B cell (primary cell): ENCODE measurements at places on chromosomes 16 and 17.

GRCh38 chr17:21177401-21177800 is 36.6 kb downstream of the TMEM11 start:
- no peak for DNase-seq

- peak; percentile 95 for DNase-seq
These were observed 7.4 kb downstream of the KDM6B start for GRCh38 chr17:7841396-7841914.

- DNase-seq, result no peak
These were observed 21.3 kb downstream of the CHD9NB start for GRCh38 chr16:53031323-53031942.

- DNase-seq, result peak; percentile 64
These were observed 4.1 kb downstream of the SYNGR2 start for GRCh38 chr17:78172249-78173051.

GRCh38 chr17:81339534-81340296 is 44.6 kb upstream of the SLC38A10 start:
- DNase-seq, result no peak

DNA sequence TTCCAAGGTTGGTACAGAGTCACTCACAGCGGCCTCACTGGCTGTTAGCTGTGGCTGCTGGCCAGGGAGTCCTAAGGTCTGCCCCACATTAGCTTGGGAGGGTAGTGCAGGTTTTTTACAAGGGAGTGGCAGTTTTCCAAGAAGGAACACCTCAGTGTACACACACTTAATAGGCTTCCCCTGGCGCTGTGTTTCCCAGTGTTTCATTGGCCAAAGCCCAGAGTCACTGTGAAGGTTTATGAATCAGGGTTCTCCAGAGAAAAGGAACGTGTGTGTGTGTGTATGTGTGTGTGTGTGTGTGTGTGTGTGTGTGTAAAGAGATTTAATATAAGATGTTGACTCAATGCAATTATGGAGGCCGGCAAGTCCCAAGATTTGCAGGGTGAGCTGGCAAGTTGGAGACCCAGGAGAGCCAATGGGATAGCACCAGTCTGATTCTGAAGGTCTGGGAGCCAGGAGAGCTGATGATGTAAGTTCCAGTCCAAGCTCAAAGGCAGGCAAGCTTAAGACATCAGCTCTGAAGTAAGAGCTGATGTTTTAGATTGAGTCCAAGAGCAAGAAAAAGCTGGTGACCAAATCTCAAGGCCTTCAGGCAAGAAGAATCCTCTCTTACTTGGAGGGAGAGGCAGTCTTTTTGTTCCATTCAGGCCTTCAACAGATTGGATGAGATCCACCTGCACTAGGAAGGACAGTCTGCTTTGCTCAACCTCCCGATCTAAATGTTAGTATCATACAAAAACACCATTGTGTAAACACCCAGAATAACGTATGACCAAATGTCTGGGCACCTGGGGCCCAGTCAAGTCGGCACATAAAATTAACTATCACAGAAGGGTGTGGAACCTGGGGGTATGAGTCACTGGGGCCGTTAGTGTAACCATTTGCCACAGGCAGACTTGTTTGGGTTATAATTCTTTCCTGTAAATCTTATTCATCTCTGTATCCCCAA is 206.8 kb downstream of the PRKCA start:
- no peak for DNase-seq

GRCh38 chr17:49996495-49997300 is 1.7 kb upstream of the DLX3 start:
- DNase-seq, result peak; percentile 77

DNA sequence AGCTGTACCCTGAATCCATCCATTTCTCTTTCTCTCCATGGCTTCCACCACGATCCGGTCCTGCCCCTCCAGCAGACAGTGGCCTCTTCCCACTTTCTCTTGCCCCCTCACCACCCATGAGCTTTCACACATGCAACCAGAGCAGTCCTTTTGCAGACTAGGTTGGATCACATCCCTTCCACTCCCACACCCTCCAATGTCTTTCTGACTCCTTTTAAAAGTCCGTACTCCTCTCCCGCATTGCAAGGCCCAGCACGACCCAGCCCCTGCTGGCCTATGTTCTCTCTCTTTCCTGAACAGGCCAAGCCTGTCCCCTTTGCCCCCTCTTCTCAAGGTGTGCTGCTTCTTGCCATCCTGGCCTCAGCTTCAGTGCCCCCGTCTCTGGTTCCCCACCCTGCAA is 22.5 kb upstream of the DNAI2 start:
- DNase-seq, result no peak

DNA sequence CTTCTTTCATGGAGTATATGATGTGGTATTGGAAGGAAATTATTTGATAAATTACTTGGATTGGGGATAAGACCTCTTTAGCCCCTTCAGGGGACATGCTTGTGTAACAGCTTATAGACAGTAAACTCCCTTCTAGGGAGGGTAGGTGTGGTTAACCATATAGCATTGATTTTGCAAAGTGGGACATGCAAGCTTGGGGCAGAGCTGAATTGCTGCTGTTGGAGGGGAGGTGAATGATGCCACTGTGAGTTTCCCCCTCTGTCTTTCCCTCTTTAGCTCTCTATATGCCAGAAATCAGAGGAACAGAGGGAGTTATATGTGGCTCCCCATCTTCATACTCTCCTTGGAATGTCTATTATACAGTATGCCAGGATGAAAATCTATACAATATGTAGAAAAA is 54.7 kb downstream of the WSCD1 start:
- DNase-seq, result no peak

- DNase-seq, result no peak
These were observed 21.5 kb downstream of the IFT140 start for GRCh38 chr16:1590366-1590765.

GRCh38 chr16:66650707-66651473 is 45.7 kb downstream of the CMTM4 start:
- peak; percentile 83 for DNase-seq

GRCh38 chr17:48024149-48025039 is 13.2 kb downstream of the COPZ2 start:
- peak; percentile 77 for DNase-seq

- no peak for DNase-seq
These were observed 3.0 kb downstream of the LASP1 start for GRCh38 chr17:38872671-38873385.

DNA sequence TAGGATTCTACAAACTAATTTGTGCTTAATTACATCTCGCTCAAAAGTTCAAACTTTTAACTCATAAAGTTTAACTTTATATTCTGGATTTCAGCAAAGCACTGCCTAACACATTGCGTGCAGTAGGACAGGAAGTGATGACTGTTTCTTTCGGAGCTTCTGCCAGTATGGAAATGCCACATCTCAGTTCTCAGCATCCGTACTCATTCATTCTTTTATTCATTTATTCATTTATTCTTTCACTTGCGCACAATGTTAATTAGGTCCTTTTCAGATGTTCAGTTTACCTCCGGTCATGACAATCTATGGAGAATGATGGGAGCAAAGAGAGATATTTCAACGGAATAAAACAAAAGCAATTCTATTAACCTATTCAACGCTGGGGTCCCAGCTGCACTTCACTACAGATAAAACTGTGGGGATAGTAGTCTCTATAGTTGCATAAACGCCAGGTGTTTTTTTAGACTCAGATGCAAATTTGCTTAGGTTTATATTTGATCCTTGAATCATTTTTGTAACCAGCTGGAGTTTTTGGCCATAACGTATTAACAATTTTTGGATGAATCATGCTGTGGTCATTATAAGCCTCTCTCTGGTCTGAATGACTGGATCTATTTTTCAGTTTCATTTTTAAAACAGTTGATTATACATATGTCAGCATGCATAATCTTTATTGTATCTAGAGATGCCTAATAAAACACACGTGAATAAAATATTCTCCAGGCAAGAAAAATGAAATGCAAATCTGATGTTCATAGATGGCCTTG is 143.9 kb downstream of the KCNJ2 start:
- no peak for DNase-seq

GRCh38 chr16:82138478-82139285 is 31.3 kb downstream of the MPHOSPH6 start:
- no peak for DNase-seq

DNA sequence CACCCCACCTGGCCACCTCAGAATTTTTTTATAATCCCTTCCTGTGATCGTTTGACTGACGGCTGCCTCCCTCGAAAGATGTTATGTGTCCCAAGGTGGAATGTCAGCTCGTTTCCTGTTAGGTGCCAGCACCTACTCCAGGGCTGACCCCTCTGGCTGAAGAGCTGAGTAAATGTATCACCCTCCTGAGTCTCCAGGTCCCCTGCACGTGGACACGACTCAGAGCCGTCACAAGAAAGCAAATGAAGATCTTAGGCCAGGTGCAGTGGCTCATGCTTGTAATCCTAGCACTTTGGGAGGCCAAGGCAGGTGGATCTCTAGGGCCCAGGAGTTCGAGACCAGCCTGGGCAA is 273.2 kb downstream of the C16orf95 start:
- DNase-seq, result no peak

DNA sequence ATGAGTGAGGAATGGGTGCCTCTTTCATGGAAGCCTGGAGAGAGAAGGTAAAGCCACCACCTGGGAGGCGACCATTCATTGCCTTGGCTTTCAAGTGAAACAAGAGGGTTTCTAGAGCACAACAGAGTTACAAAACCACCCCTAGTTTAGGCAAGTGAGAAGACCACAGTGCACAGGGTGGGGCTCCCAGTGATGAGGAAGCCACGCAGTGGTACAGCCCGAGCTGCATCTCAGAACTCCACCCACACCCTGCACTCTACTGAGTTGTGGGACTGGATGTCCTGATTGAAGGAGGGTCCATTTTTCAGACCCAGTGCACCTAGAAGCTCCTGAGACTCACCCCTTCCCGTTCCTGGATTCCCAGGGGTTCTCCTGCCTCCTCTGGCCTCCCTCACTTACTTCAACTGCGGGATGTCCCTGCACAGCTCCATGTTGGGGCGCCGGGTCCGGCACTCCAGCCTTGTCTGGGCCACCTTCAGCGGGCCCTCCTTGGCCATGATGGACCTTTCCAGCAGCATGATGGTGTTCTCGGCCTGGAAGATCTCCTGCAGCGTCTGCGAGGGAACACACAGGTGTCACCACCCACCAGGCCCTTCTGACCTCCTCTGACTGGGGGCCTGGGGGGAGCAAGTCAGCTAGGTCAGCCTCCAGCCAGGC is 55.1 kb upstream of the EMP2 start:
- DNase-seq, result no peak

DNA sequence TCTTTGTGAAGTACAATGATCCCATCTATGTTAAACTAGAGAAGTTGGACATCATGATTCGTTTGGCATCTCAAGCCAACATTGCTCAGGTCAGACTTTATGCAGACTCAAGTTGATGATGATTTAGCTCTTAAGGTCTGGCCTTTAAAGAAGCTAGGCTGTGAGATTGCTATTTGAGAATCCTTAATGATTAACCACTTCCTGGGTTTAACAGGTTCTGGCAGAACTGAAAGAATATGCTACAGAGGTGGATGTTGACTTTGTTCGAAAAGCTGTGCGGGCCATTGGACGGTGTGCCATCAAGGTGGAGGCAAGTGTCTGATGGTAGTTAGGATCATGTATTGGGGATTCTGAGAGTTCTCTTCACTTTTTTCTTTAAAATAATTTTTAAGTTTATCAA is 40.3 kb downstream of the AP2B1 start:
- no peak for DNase-seq

GRCh38 chr16:81551821-81552304 is 107.3 kb downstream of the CMIP start:
- DNase-seq, result no peak

- DNase-seq, result no peak
These were observed 15.3 kb downstream of the LASP1 start for GRCh38 chr17:38885044-38885727.

GRCh38 chr16:76343769-76344168 is 66.6 kb downstream of the CNTNAP4 start:
- no peak for DNase-seq

DNA sequence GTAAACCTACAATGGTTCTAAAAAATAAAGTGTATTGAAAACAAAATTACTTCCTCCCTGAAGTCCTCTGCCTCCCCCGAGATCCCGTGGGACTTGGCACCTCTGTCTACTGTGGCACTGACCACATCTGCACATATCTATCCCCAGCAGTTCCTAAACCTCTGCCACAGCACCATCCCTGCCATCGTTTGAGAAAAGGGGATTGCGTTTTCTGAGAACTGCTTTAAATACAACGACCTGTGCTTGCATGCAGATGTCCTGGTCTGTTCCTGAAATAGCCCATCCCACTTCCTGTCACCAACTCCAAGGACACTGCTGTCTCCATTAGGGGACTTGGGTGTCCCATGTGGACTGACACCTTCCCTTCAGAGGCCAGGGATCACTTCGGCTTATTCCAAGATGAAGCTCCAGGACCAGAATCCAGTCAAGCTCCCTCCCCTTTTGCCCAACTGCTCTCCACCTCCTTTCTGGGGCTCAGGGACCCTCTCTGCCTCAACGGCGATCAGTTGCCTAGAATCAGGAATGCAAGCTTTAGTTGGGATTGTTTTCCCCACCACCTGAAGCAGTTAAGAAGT is 20.6 kb downstream of the CBLN1 start:
- no peak for DNase-seq

GRCh38 chr16:66311306-66311705 is 55.2 kb upstream of the CDH5 start:
- no peak for DNase-seq

DNA sequence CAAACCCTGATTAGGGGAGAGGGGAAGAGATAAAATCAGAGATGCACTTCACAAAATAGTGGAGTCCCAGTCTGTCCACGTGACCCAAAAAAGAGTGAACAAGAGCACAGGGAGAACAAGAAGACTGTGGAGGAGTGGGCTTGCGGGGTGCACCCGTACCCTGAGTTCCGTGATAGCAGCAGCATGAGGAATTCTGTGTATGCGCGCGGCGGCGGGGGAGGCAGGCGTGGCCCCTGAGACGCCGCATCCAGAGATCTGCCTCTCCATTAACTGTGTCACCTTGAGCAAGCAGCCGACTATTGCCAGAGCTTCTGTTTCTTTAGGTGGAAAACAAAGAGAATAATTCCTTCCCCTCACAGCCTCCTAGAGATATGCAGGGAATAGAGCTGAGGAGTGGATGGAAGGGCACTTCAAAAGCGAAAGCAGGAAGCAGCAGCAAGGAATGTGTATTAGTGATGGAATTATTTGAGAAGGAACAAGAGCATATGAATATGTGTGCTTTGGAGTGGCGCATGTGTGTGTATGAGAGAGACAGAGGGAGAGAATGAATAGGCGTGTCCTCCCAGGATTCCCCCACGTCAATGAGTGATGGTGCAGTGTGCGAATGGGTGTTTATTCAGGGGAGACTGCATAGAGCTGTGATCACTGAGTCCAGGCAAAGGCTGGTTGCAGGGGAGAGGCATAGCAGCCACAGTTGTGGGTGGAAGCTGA is 10.4 kb upstream of the SOX9 start:
- DNase-seq, result no peak

GRCh38 chr17:75777296-75777922 is 7.2 kb upstream of the UNK start:
- DNase-seq, result no peak

- DNase-seq, result no peak
These were observed 8.6 kb downstream of the WNT9B start for GRCh38 chr17:46859996-46860395.

- DNase-seq, result no peak
These were observed 136.9 kb downstream of the MAP2K6 start for GRCh38 chr17:69551212-69552010.

GRCh38 chr17:40564195-40564882 is 933 bp downstream of the CCR7 start:
- no peak for DNase-seq

GRCh38 chr16:11501632-11502031 is 85.1 kb downstream of the LITAF start:
- no peak for DNase-seq
